ENCODE measurements at places on chromosomes 7 and 10.

DNA sequence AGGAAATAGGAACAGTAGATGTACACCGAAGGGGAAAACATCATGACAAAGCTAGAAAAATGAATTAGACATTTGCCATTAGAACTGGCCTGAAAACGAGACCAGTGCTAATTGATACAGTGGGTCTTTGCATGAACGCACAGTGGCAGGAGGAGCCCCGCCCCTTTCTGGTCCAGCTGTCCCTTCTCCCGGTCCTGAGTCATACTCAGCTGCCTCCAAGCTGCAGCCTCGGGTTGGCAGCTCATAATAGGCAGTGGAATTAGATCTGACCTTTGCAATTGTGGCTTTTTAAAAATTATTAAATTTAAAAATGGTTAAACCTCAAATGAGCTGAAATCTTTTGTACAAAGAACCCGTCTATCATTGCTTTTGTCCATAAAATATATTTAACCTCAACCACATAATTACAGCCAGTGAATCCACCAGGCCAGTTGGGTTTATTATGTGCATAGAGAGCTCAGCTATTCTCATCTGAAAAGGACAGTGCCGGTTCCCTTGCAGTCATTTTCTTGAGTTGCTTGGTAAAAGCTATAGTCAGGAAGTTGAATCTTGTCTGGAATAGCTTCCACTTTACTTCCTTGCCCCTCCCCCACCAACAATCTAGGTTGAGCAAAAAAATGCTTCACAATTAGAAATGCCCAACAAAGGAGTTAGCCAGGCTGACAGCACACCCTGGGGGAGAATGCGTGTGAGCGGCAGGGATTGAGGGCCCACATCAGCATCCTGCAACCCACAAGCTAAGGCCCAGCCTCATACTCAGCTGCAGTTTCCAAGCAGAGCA, 147.1 kb downstream of the BUB3 start:
- peak; percentile 23 for DNase-seq

- DNase-seq = no peak
Observed at GRCh38 chr7:123440101-123440548, 94.3 kb downstream of the IQUB start.

GRCh38 chr7:50270531-50271018, 33.9 kb upstream of the IKZF1 start:
- no peak for DNase-seq

DNA sequence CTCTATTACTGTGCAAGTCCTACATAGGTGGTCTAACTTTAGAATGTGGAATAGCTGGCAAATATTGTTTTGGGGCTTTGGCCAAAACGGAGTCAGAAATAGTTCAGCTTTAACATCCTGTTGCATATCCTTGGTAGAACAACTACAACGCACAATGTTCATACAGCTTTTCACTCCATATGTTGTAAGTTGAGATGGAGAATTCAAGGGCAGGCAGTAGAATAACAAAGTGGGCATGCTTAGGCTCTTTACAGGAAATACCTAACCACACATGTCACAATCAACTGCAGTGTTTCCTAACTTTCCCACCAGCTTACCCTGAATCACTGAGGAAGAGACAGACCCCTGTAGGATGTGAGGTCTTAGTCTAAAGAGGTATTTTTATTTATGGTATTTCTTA, 122.3 kb downstream of the PPP1R3A start:
- no peak for DNase-seq

DNA sequence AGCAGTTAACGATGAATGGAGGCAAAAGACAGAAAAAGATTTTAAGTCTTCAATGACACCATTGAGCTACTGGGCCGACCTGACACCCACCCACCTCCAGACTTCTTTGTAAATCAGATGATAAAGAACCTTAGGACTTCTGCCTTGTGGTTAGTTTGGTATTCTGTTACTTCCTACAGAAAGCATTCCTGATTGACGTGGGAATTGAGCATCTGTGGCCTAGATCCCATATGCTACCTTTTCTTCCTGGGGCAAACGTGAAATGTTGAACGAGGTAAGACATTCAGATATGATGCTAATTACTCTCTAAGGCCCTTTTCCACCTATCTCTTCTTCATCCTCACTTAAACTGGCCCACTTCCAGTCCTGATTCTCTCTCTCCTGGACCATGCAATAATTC, 10.2 kb downstream of the PRLHR start:
- no peak for DNase-seq
